DND-41 (cell line): ENCODE measurements at places on chromosomes 3 and 15.
A peak's percentile ranks its signal among the peaks of the same experiment; 100 is the strongest.

GRCh38 chr15:95363646-95364045 lies 966.9 kb upstream of the NR2F2 start:
- no peak for DNase-seq

- peak; percentile 60 for DNase-seq
These were observed 577 bp downstream of the ZNF148 start for GRCh38 chr3:125374501-125374995.

DNA sequence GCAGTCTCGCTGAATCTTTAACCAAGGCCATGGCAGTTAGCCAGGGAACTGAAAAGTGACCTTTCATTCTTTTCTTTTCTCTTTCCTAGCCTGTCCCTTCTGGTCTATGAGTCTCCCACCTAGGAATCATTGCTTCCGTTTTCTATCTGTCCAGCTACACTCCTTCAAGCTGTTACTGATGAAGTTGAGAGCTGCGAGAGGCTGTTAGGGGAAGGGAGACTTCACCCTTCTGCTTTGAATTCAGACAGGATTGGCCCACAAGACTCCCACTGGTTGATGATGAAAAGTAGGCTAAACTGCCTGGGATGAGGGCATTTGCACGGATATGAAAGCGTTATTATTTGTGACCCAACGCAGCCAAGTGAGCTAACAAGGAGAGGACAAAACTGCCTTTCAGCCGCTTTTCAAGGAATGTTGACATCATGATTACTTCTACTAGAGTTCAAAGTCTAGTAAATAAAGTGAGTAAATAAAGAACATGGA lies 30.2 kb downstream of the EIF4E3 start:
- DNase-seq: no peak

GRCh38 chr3:37741644-37742043 lies 120.0 kb upstream of the CTDSPL start:
- DNase-seq: no peak

DNA sequence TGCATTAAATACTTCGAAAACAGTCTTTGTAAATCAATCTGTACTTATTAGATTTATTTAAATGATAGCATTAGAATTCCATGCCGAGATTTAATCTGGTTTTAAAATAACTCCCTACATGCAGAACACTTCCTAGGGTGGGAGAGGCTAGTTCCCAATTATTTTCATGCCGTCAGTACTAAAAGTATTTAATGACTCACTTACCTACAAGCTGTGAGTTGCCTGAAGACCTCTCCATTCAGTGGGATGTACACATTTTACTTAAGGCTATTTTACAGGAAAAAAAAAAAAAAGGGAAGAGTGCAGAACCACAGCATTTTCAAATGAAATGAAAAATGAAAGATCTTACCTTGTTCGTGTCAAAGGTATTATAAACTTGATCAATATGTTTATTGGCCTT lies 469 bp downstream of the GUCA1C start:
- DNase-seq: no peak

GRCh38 chr15:56608140-56608778 lies 125.0 kb downstream of the ZNF280D start:
- peak; percentile 60 for DNase-seq

- DNase-seq: no peak
These were observed 7.3 kb downstream of the FAM98B start for GRCh38 chr15:38461066-38461833.

DNA sequence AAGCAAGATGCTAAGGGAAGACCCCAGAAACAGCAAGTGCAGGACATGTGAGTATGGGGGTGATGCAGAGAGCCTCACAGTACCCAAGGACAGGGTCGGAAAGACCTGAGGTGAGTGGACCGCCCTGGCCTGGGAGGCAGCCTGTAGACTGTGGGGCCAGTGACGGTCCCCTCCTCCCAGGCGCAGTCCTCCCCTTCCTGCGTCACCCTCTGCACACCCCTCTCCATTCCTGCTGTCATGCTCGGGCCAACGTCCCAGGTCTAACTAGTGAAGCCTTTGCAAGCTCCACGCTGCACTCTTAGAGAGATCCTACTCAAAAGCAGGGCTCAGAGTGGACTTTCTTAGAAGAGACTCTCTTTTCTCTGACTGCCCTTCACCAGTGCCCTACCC lies 41.6 kb downstream of the TM2D3 start:
- DNase-seq: no peak

DNA sequence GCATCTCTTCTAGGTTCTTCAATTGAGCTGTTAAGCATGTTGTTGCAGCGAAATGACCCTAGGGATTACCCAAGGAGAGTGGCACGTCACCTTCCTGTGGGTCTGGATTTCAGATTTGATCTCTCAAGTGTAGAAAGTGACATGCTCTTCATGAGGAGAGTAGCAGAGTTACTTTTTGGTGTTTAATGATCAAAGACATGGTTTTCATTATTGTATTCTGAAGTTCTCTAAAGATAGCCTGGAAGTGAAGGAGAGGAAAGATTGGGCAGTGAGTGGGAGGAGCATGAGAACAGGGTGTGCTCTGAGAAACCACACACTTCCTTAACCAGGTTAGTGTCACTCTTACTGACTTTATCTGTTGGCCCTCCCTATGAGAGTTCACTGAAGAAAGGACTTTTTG lies 153.6 kb downstream of the AKAP13 start:
- no peak for DNase-seq

DNA sequence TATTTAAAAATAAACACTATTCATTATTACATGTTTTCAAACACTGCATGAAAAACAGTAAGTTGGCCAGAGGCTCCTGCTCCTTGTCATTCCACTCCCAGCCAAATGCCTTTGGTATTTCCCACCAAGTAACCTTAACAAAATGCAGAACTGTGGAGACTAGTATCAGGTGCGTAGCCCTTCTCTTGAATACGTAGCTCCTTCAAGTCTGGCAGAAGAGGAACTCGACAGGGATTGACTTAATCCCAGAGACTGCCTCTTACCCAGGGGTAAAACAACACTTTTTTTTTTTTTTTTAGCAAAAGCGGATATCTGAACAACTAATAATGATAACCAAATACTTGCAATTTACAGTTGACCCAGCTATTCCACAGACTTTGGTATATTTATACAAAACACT lies 738 bp downstream of the COMMD2 start:
- DNase-seq: no peak

DNA sequence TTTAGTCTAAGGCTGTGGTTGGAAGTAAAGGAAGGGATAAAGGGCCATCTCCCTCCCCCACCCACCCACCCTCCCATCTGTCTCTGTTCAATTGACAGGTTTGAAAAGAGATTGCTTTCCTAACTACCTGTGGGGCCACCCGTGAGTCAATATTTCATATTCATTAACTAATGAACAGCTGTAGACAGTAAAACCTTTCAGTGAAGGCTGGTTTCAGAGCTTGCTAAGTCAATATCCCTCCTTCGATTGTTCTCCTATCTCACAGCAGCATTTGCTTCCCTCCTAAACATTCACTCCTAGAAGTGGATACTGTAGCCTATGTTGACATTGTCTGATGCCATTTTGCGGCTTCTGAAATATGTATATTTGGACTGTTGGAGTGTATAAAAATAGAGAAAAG lies 85.9 kb upstream of the SYNPR start:
- no peak for DNase-seq

- DNase-seq: no peak
These were observed 14.8 kb upstream of the LDHAL6B start for GRCh38 chr15:59191855-59192237.

- DNase-seq: no peak
These were observed 116.1 kb upstream of the SLC7A14 start for GRCh38 chr3:170701696-170702678.
